ENCODE measurements at places on chromosomes 11 and 22.

GRCh38 chr11:15918674-15919073 lies 437.7 kb downstream of the SOX6 start:
- DNase-seq = no peak

DNA sequence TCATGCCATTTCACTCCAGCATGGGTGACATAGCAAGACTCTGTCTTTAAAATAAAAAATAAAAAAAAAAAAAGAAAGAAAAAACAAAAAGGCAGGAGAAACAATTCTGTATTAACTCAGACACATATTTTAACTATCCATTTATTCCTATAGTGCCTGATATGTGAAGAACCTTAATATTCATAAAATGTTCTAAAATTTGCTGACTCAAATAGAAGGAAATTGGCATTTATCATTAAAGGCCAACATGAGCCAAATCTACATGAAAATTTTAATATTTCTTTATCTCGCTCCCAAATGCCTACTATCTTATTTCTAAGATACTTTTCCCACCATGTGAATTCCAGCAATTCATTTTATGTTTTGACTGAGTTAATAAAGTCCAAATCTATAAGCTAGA lies 18.9 kb downstream of the PITPNB start:
- DNase-seq = no peak

GRCh38 chr11:23078289-23078971 lies 218.2 kb upstream of the CCDC179 start:
- DNase-seq = no peak

- DNase-seq = no peak
These were observed 36.0 kb downstream of the SYN3 start for GRCh38 chr22:33022231-33022630.

GRCh38 chr11:75719340-75720239 lies 2.0 kb downstream of the MOGAT2 start:
- no peak for DNase-seq

GRCh38 chr22:31800065-31800464 lies 46.2 kb downstream of the DEPDC5 start:
- no peak for DNase-seq

GRCh38 chr11:31711137-31711536 lies 100.0 kb downstream of the PAX6 start:
- no peak for DNase-seq

- no peak for DNase-seq
These were observed 28.6 kb downstream of the PPP2R1B start for GRCh38 chr11:111737444-111738210.

DNA sequence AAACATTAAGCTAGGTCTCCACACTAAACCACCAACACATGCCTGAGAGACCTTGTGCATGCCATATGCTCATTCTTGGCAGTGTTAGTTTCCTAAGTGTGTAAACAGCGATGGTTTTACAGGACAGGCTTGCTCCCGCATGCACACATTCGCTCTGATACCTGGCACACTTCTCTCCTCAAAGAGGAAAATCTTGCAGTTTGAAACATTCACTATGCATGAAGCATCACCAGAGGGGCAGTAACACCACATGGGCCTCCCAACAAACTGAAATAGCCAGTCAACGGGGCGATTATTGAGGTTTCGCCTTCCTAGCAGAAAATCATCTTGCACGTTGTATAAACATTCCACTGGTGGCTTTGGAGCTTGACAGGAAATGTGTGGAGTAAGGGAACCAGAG lies 52.6 kb downstream of the ABTB2 start:
- no peak for DNase-seq

GRCh38 chr11:45765836-45766235 lies 39.1 kb upstream of the SLC35C1 start:
- no peak for DNase-seq

All from H54 (cell line).